ENCODE measurements at places on chromosomes 2 and 18.

- no peak for DNase-seq
Observed at GRCh38 chr2:41033127-41033526, 581.2 kb upstream of the SLC8A1 start.

GRCh38 chr2:190891372-190891771, 10.8 kb downstream of the GLS start:
- DNase-seq: no peak

DNA sequence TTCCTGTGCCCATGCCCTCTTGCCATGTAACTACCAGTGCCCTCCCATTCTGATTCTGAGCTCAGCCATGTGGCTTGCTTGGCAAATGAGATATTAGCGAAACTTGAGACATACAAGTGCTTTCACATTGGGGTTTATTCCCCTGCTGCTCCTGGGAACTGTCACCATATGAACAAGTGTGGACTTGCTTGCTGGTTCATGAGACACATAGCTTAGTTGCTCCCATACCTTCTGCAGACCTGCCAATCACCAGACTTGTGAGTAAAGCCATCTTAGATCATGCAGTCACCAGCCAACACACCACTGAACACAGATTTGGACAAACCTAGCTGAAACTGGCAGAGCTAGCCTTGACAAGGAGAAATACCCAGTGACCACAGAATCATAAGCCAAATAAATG, 155.1 kb downstream of the SS18 start:
- DNase-seq: no peak

- no peak for DNase-seq
Observed at GRCh38 chr2:74286725-74287124, 56.5 kb downstream of the SLC4A5 start.

DNA sequence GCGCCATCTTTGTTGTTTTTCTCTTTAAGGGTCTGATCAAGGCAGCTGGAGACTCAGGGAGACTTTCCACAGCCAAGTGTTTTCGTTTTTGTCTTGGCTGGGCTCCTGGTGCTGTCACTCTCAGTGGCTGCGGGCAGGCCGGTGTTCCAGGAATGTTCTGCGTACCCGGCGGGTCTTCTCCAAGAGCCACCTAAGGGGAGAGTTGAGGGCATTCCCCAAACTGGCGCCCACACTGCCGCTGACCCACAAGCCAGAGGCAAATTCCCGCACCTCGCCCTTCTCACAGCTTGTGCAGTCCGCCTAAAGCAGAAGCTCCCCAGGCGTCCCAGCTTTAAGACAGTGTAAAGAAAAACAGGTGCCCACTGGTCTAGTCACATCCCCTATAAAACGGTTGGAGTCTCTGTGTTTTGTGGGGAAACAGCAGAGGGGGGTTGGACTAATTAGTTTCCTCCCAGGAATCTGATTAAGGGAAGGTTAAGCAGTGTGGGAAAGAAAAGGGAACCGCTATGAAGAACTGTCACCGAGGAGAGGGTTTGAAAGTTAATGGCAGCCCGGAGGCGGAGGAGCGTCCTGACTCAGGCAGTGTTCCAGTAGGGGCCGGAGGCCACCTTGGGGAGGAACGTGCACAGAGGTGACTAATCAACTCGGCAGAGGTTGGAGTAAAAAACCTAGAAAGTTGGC, 224.5 kb downstream of the SLC4A3 start:
- no peak for DNase-seq

DNA sequence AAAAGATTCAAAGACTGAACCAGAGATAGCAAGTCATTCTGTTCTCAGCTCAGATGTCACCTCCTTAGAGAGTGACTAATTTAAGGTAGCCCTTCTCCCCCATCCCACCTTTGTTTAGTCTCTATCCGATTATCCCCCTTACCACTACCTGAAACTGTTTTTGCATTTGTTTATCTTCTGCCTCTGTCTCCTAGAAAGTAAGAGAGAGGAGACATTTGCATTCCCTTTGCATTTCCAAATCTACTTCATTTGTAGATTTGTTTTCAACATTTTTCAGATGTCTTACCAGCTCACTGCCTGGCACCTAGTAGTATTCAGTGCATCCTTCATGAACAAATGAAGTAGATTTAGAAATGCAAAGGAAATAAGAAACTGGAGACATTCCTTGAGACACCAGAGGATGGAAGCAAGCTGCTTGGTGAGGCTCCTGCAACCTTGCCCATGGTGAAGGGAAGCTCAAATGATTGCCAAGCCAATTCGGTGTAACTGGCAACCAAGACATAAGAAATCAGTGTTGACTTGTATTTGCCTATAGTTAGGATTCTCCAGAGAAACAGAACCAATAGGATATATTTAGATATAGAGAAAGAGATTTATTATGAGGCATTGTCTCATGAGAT, 385.7 kb downstream of the STK39 start:
- no peak for DNase-seq

- DNase-seq: no peak
Observed at GRCh38 chr2:216195565-216196029, 86.4 kb downstream of the XRCC5 start.
